ENCODE measurements at places on chromosomes 6 and 20.

DNA sequence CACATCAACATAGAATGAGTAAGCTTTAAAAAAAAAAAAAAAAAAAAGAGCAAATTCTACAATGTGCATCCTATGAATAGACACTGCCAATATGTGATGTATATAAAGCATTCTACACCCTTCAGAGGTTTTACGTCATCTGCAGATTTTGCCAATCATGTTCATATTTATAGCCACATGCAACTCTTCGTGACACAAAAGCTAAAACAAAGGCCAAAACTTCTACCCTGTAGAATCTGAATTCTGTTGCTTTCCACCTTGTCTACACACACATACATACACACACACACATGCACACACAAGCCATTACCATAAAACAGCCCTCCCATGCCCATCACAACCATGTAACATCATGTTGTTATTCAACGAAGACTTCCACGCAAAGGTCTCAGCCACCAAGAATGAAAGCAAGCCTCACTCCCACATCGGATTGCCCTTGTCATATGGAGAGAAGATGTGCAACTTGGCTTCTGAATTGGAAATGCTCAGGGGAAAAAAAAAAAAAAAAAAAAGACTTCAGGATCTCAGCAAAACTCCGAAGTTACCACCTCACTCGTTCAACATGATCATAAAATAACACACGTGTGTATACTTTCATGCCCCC lies 479.4 kb upstream of the JARID2 start:
- DNase-seq = peak; percentile 40

DNA sequence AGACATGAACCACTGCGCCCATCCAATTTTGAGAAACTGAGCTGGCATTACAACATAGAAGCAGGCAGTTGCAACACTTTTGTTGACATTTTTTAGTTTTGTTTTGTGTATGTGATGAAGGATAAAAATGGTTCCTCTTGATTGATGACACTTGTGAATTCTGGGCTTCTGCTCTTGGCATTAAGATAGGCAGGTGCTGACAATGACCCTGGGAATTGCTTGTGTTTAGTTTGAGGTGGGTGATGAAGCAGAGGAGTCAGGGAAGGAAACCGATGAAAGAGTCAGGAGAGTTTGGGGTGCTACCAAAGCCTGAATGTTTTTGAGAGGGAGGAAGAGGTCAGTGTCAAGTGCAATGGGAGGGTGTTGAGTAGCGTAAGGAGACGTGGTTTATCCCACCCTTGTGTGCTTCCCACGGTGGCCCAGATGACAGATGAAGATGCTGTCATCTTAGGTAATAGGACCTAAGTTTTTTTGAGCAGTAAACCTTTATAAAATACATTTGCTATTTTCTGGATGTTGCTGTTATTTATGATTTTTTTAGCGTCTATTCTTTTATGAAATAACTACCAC lies 19.4 kb downstream of the CDS2 start:
- DNase-seq = no peak

DNA sequence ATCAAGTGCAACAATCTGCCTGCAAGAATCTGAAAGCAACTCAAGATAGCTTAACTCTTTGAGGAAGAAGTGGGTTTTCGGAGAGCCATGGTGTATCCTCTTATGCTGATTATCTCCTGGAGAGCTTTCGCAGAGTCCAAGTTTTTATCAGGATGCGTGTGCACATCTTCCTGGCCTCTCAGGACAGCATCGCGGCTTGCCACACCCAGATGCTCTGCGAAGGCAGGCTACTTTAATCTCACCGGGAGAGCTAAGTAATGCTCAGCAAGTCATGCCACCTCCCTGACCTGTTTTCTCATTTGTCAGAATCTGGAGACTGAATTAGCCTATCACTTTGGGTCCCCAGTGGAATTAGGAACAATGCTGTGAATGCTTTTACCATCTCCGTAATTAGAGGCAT lies 52.9 kb downstream of the TTI1 start:
- no peak for DNase-seq

DNA sequence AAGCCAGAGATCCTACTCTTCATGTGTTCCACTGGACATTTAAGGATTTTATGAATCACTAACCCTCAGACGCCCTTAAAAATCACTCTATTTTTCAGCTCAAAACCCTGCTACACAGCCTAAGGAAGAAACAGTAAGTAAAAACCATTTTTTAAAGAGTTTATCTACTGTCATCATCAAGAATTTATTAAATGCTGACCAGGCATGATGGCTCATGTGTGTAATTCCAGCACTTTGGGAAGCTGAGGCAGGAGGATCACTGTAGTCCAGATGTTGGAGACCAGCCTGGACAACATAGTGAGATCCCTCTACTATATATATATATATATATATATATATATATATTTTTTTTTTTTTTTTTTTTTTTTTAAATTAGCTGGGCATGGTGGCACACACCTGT lies 124.2 kb upstream of the ID4 start:
- no peak for DNase-seq

DNA sequence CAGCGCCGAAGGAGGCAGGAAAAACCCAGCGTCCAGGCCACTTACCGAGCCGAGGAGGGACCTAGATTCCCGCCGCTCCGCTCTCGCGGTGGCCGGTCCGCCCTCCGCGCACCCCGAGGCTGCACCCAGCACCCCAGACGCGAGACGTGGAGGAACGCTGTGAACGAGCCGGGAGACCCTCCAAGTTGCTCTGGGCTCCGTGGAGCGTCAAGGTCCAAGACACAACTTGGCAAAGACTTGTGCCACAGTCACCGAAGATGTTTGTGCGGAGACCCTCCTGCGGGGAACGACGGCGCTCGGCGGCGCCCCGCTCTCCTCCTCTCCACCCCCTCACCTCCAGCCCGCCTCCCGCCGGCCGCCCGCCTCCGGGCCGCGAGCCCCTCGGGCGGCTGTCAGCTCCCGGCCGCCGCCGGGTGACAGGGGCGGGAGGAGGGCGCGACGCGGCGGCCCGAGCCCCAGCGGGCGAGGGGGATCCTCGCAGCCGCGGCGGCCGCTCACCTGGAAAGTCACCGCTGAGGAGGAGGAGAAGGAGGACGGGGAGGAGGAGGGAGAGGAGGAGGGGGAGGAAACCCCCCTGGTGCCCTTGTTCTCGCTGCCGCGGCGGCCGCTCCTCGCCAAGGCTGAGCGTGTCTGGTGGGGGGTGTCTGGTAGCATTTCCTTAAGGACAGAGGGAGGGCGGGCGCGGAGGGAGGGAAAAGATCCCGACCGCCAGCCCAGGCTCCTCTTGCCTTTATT lies 637 bp upstream of the HIVEP2 start:
- DNase-seq = no peak

GRCh38 chr6:73691512-73691911 lies 4.5 kb upstream of the CD109 start:
- peak; percentile 30 for DNase-seq

DNA sequence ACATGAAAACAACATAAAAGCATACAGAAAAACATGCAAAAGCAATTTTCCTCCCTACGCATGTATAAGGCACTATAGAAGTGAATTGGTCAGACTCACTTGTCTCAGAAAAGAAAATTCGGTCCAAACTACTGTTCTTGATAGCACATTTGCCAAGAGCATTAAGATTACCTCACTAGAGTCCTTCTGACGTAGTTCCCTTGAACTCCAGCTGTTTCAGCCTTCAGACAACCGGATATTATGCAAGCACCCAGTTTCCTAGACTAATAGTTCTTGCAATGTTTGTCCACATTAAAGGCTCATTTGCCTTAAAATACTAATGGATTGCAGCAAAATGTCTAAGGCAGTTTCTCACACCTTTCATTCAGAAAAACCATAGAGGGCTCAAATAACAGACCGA lies 2.5 kb upstream of the CASS4 start:
- no peak for DNase-seq

DNA sequence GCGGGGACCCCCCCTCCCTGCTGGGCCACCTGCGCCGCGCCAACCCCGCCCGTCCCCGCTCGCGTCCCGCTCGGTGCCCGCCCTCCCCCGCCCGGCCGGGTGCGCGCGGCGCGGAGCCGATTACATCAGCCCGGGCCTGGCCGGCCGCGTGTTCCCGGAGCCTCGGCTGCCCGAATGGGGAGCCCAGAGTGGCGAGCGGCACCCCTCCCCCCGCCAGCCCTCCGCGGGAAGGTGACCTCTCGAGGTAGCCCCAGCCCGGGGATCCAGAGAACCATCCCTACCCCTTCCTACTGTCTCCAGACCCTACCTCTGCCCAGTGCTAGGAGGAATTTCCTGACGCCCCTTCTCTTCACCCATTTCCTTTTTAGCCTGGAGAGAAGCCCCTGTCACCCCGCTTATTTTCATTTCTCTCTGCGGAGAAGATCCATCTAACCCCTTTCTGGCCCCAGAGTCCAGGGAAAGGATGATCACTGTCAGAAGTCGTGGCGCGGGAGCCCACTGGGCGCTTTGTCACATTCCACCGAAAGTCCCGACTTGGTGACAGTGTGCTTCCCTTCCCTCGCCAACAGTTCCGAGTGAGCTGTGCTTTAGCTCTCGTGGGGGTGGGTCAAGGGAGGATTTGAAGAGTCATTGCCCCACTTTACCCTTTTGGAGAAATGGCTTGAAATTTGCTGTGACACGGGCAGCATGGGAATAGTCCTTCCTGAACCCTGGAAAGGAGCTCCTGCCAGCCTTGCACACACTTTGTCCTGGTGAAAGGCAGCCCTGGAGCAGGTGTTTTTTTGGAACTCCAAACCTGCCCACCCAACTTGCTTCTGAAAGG lies 2.1 kb downstream of the VEGFA start:
- DNase-seq = no peak

GRCh38 chr6:103177791-103178190 lies 1681.9 kb downstream of the HACE1 start:
- DNase-seq = no peak

DNA sequence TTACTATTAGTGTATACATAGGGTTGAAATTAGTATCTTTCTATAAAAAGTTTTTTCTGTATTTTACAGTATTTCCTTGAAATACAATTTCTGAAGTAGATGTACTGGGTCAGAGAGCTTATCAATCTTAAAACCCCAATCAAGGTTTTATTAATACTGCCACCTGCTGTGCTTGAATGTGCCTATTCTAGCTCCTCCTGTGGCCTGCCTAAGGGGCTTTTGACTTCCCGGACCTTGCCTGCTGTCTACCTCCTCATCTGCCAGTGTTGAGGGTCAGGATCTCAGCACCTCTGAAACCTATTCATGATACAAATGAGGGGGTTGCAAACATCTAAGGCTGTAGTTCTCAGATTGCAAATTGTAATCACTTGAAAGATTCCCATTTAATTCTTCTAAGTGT lies 9.2 kb downstream of the PACRG start:
- no peak for DNase-seq

DNA sequence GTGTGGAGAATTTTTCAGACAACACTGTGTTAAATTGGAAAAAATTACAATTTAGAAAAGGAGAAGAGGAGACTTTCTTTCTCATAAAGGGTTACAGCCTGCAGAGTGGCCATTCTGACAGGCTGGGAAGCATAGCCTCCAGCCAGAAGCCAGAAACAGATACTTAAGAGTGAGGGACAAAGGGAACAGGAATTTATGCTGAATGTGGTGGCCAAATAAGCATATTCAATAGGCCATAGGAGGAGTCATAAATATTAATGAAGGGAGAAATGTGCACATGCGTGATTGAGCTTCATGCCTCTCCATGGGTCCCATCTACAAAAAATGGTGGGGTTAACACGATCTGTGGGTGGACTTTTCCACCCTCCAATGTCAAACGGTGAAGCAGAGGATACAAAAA lies 13.4 kb downstream of the TMEM200A start:
- DNase-seq = no peak

DNA sequence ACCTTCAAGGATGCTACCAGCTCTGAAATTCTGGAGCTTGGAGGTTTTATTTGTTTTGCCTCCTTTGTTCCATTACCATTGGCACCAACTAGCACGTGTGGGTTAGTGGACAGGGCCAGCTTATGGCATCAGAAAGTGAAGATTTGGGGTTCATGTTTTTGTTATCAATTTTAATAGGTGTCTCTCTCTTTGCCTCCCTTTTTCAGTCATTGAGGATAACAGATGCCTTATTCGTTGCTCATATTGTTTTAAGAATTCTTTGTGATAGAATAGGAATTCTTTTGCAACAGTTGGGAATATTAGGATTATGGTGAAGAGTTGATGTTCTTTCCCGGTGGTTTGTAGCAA lies 22.9 kb downstream of the TMC2 start:
- DNase-seq = no peak

GRCh38 chr20:1319051-1319450 lies 9.9 kb downstream of the SDCBP2 start:
- DNase-seq = no peak

DNA sequence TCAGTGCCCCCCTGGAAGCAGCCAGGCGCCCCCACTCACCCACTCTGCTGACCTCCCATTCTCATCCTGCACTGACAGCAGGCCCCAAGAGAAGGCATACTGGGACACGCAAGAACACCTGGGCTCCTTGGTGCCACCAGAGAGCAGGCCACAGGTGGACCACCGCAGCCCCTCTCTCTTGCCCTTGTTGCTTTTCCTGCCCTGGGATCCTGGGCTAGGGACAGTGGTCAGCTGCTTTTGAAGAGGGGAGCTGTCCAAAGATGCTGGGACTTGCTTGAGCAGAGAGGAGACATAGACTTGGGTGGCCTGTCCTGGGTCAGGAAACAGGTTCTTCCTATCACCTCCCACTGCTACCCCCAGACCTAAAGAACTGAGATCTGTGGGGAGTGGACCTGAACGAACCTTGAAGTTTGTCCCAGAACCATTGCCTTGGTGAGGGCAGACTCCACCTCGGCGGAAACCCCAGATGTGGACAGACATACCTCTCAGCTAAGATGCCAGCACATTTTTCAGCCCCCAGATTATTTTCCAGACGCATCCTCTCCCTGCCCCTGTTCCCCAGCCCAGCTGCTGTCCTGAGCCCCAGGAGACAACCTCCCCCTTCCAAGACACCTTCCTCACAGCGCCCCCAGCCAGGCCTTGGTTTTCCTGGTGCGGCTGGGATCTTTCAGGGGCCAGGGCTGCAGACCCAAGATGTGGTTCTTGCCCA lies 1.1 kb downstream of the GLP1R start:
- no peak for DNase-seq

GRCh38 chr6:170045981-170046667 lies 244.8 kb downstream of the DLL1 start:
- DNase-seq = no peak

DNA sequence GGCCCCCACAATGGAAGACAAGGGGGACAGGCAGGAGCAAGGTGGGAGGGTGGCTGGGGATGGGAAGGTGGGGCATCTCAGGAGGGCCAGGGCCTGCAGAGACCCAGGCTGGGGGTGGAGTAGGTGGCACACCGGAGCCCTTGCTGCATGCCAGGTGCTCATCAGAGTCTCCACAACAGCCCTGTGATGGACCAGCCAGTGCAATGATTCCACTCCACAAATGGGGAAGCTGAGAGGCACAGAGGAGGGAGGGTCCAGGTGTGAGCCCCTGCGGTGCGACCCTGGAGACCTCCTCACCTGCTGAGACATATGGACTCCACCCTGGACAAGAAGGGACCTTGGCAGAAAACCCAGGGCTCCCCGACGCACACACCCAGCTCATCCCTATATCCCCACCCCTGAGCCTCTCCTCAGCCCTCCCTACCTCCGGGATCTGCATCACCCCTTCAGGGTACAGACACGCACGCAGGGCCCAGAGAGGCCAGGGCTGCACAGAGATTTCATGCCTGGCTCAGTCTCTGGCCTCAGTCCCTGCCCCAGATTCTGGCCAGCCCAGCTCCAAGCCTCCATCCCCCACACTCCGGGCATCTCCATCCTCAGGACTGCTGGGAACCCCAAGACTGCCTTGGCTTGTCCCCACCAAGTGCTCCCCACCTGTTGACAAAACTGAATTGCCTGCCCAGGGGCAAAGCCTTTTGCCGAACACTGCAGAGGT lies 7.1 kb upstream of the GRM4 start:
- no peak for DNase-seq

Measured in fibroblast of upper back skin (primary cell).